Frontal cortex (tissue), 4 donors: ENCODE measurements at places on chromosomes 2 and 18.

DNA sequence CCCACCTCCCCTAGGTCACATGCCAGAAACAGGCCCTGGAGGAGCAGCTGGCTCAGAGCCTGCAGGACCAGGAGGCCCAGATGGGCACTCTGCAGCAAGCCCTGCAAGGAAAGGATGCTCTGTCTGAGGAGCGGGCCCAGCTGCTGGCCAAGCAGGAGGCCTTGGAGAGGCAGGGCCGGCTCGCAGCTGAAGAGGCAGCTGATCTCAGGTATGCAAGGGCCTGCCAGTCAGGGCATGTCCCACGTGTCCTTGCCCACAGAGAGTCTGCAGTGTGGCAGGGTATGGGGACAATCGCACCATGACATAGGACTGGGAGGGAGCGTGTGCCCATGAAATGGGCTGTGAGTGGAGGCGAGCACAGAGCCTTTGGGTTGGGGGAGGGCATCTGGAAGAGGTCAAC, 39.9 kb downstream of the CROCC2 start:
- no peak for DNase-seq

- no peak for DNase-seq
Measured at GRCh38 chr2:220701115-220701514, 871.0 kb downstream of the EPHA4 start.

DNA sequence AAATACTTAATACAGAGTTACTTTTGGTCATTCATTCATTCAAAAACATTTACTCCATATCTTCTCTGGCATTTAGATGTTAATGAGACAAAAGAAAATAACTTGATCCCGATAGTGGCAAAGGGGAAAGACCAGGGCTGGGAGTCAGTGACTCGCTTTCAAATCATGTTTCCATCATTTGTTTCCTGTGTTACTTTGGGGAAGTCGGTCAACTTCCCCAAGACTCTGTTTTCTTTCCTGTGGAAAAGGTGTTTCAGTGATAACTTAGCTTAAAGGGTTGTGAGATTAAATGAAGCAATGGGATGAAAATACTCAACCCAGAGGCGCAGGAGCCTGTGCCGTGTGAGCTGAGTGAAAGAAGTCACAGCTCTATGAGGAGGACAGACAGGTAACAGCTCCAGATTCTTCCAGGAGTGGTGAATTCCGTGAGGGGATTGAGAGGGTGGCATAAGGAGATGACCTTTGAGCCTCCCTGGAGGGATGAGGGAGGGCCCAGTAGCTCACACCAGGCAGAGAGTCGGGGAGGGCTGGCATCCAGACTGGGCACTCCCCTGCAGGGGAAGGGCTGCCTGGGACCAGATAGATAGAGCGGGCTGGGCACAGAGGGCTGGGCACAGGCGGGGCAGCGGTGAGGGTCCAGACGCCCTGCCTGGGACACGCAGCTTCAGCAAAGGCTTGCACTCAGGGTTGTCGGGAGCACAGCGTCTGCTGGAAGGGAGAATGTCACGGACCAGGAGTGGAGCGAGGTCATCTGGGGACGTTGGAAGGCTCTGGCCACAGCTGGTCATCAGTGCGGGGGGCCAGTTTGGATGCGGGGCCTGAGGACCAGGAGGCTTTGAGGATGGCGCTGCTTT, 70.1 kb downstream of the TSHZ1 start:
- no peak for DNase-seq

DNA sequence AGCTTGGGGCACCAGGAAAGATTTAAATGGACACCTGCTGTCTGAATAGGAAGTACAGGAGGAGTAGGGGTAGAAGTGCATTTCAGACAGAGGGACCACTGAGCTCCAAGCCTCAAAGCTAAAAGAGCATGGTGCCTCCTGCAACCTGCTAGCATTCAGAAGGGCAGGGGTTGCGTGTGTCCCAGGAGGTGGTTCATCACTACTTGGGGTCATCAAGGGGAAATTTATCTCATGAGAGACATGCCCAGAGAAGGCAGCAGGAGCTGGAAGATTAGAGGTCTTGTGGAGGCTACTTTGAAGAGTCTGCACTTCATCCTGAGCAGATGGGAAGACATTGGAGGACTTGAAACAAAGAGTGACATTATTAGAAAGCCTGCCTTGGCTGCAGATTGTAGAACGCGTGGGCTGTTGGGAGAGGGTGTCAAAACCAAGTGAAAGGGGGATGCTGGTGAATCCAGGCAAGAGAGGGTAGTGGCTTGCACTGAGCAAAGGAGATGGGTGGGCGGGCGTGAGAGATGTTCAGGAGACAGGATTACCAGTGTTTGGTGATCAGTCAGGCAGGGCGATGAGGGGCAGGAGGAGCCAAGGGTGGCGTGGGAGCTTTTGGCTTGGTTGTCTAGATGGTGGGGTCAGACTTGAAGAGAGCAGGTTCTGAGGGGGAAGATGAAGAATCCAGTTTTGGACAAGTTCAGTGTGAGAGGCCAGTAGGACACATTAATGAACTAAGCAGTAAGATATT, 154.0 kb downstream of the DYSF start:
- no peak for DNase-seq

- DNase-seq: no peak
Measured at GRCh38 chr18:370751-371608, 103.1 kb upstream of the THOC1 start.

GRCh38 chr2:57515366-57515765, 531.2 kb upstream of the VRK2 start:
- no peak for DNase-seq

DNA sequence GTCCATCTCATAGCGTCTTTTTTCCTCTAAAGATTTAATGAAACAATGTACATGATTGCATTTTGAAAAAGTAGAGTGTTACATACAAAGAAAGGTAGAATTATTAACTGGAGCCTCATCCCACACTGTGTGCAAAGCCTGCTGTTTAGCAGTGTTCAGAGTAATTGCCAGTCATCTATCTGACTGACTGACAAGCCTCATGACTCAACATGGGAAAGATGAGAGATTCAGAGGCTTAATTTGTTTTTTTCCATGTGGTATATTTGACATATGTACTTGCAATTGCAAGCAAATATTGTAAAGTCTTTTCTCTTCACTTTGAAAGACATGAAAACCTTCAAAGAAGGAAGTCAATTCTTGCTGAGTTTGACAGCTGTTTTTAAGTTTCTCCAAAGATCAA, 14.7 kb downstream of the PCARE start:
- DNase-seq: no peak

DNA sequence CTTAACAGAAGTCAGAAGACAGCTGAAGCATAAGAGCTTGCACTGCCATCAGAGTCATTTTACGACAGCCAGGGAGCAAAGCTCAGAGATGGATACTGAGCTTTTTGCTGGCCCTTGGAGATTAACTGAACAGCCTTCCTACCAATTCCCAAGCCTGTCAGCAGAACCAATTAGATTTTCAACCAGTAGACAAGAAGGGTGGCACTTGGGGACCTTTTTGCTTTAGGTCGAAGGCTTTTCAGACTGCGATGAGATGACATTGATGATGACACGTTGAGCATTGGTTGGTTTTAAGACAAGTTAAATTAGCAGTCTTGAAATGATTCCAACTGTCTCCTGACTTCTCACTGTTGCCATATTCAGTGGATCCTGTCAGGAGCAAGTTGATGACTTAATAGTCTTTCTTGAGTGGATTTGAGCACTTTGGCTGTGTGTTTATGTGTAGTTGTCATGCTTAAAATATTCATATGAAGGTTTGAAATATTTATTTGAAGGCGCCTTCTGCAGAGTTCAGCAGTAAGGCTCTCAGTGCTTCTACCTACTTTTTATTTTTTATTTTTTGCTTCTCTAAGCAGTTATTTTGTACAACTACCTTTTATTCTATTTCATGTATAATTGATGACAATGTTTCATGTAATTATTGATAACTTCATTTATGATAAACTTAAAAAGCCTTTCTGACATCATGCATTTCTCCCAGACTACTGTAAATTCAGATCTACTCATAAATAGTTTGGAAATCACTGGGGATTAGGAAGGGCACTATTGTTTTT, 256.7 kb downstream of the CAMKMT start:
- DNase-seq: no peak

GRCh38 chr2:73050121-73050545, 21.4 kb downstream of the SFXN5 start:
- DNase-seq: no peak

DNA sequence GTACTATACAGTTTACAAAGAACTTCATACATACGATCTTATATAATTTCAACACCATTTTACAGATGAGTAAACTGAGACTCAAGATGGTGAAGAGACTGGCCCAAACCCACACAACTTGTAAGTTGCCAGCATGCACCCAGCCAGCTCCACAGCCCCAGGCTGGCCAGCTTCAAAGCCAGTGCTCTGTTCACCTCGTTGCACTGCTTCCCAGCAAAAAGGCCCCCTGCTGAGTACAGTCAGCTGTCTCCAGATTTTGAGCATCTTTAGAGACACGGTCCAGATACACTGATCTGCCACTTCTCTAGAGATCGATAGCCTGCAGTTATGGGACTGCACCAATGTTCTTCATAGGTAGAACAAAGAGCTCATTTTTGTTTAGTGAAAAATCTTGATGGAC, 257.2 kb upstream of the CHAC2 start:
- DNase-seq: no peak

DNA sequence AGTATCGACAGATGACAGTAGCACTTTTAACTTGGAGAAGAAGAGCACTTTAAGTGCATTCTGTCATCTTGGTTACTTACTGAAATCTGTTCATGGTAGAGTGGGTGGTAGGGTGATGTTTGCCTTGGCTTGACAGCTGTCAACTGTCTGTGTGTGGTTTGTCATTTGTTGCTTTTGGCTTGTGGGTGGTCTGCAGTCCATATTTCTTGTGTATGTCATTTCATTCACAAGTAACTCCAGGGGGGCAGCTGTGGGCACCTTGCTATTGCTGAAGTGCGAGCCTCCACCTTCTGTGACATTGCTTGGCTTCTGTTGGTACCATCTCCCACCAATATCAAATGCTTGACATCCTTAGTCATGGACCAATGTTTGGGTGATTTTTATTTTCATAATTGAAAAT, 311.6 kb upstream of the NRP2 start:
- DNase-seq: no peak
